Smooth muscle cell of bladder (primary cell): ENCODE measurements at places on chromosomes 12 and 14. TPM values are rescaled to one million over a fixed set of nuclear protein-coding genes. Genes with fewer than 3 reads are reported as not detected.

The CCER1 gene
- total RNA-seq, result not detected in 2 replicates

The PAX9 gene
- 0.09 TPM in 1 of 2 replicates, not detected in the other for total RNA-seq

The ADCY4 gene
- total RNA-seq, result 3.4 and 5.3 TPM in 2 replicates

The TBX5 gene
- 1.3 and 1.6 TPM in 2 replicates for total RNA-seq

The PPFIA2 gene
- 0.85 and 2.2 TPM in 2 replicates for total RNA-seq

The CHFR gene
- 28.7 TPM in 2 replicates for total RNA-seq

The KRT78 gene
- total RNA-seq, result not detected in 2 replicates

The ACVR1B gene
- total RNA-seq, result 11.8 and 15.6 TPM in 2 replicates

The MYF5 gene
- not detected in 2 replicates for total RNA-seq

The KRT6B gene
- total RNA-seq, result 0.14 and 0.18 TPM in 2 replicates

The SERPINA12 gene
- total RNA-seq, result not detected in 2 replicates

The TEX52 gene
- total RNA-seq, result not detected in 2 replicates

The PLCZ1 gene
- total RNA-seq, result not detected in 2 replicates

The KRT80 gene
- total RNA-seq, result under 0.01 TPM in 2 replicates

The RPS6KL1 gene
- total RNA-seq, result 0.28 and 0.46 TPM in 2 replicates

The HIGD1C gene
- total RNA-seq, result not detected in 2 replicates

The PLD4 gene
- 0.09 and 0.14 TPM in 2 replicates for total RNA-seq

The SLC5A8 gene
- not detected in 2 replicates for total RNA-seq

The GLT8D2 gene
- 56.2 and 75.8 TPM in 2 replicates for total RNA-seq

The GLIPR1L1 gene
- not detected in 2 replicates for total RNA-seq

The DHH gene
- under 0.01 and 0.09 TPM in 2 replicates for total RNA-seq

The GLT1D1 gene
- total RNA-seq, result not detected in 2 replicates

The C12orf76 gene
- total RNA-seq, result 9.8 and 13.2 TPM in 2 replicates

The COX8C gene
- not detected in 2 replicates for total RNA-seq

The MIP gene
- total RNA-seq, result not detected in 2 replicates

The CLMN gene
- 1.9 and 2.1 TPM in 2 replicates for total RNA-seq

The RNF212B gene
- total RNA-seq, result not detected in 2 replicates

The DNAI7 gene
- total RNA-seq, result 0.18 and 0.43 TPM in 2 replicates

The RPGRIP1 gene
- total RNA-seq, result not detected in 2 replicates

The CATSPERB gene
- total RNA-seq, result not detected in 2 replicates

The TBX3 gene
- total RNA-seq, result 14.5 and 22.0 TPM in 2 replicates

The LTB4R2 gene
- total RNA-seq, result 1.6 and 2.7 TPM in 2 replicates

The C1QL4 gene
- under 0.01 TPM in 1 of 2 replicates, not detected in the other for total RNA-seq

The DUSP6 gene
- total RNA-seq, result 30.9 and 52.9 TPM in 2 replicates

The FAIM2 gene
- 5.4 and 5.5 TPM in 2 replicates for total RNA-seq

The NRXN3 gene
- under 0.01 and 0.14 TPM in 2 replicates for total RNA-seq

The RNASE4 gene
- 14.4 and 29.1 TPM in 2 replicates for total RNA-seq

The HHIPL1 gene
- 4.4 and 7.9 TPM in 2 replicates for total RNA-seq

The GNPNAT1 gene
- total RNA-seq, result 18.3 and 21.6 TPM in 2 replicates

The FBLN5 gene
- 35.4 and 46.7 TPM in 2 replicates for total RNA-seq

The BHLHE41 gene
- 0.43 and 2.5 TPM in 2 replicates for total RNA-seq

The KCNC2 gene
- not detected in 2 replicates for total RNA-seq

The CD163 gene
- total RNA-seq, result not detected in 2 replicates

The CIROP gene
- total RNA-seq, result under 0.01 and 0.18 TPM in 2 replicates

The KRT85 gene
- total RNA-seq, result not detected in 2 replicates

The MDP1 gene
- 16.2 and 17.7 TPM in 2 replicates for total RNA-seq

The FAR2 gene
- total RNA-seq, result 2.7 and 7.3 TPM in 2 replicates

The CACNA2D4 gene
- total RNA-seq, result 0.43 and 0.55 TPM in 2 replicates

The SLC39A5 gene
- under 0.01 TPM in 2 replicates for total RNA-seq

The CCDC197 gene
- not detected in 2 replicates for total RNA-seq

The RFX4 gene
- not detected in 2 replicates for total RNA-seq
